ENCODE measurements at places on chromosomes 7 and 10.

GRCh38 chr10:25811052-25811685 is 122.9 kb upstream of the MYO3A start:
- DNase-seq: no peak

GRCh38 chr10:115432188-115432819 is 339.1 kb downstream of the ATRNL1 start:
- DNase-seq: no peak

DNA sequence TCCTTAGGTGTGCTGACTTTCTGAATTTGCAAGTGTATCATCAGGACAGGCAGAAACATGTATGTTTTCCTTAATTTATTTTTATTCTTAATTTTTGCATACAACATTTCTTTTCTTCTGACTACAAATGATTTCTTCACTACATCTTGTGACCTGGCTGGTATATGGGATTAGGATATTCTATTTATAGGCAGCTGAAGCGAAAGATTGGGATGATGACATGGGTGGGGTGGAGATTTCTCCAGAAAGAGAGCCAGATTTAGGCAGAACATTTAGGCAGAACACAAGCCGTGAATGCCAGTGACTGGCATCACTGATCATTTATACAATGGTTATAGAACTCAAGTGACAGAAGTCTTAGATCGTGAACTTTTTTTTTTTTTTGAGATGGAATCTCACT is 256.7 kb downstream of the KLF6 start:
- no peak for DNase-seq

DNA sequence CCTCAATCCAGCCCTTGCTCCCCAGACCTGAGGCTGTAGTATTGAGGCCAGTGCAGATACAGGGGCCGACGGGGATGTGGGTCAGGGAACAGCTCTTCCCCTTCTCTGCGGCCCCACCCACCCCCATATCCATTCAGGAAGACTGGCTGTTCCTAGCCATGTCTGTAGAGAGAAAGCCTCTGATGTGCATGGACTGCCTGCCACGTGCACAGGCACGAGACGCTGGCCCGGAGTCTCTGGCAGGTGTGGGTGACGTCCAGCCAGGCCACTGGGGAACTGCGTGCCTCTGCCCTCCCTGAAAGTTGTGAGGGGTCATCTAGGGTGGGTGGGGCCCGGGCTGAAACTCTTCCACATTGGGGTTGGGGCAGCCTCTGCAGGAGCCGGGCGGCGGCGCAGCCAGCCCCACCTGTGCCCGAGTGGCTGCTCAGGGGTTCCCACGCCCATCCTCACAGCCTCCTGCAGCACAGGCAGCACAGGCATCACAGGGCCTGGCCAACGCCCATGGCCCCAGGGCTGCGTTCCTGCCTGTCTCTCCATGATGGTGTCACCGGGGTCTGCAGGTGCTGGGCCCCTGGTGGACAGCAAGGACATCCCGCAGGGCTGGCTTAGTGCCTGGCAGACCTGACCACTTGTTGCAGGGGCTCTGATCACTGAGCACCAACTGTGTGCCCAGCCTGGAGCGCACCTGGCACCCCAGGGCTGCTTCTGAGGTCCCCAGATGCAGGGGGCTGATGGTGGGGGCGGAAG is 27.5 kb downstream of the MICALL2 start:
- DNase-seq: no peak

DNA sequence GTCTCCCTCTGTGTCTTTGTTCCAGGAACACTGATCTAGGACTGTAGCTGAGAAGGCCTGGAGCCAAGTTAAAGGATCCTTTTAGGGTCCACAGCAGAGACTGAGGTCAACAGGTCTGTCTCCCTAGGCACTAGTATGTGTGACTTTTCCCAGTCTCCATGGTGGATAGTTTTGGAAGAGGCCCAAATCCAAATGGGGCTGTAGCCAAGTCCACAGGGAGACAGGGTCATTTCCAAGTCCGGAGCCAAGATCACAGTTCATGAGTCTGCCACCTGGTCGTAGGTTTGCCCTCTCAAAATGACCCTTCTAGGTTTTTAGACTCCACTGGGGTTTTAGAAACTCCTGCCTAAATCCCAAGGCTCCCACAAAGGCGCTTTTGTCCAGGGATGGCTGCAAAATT is 16.8 kb downstream of the ZNF277 start:
- no peak for DNase-seq

GRCh38 chr7:3056234-3057065 is 12.8 kb upstream of the CARD11 start:
- no peak for DNase-seq

DNA sequence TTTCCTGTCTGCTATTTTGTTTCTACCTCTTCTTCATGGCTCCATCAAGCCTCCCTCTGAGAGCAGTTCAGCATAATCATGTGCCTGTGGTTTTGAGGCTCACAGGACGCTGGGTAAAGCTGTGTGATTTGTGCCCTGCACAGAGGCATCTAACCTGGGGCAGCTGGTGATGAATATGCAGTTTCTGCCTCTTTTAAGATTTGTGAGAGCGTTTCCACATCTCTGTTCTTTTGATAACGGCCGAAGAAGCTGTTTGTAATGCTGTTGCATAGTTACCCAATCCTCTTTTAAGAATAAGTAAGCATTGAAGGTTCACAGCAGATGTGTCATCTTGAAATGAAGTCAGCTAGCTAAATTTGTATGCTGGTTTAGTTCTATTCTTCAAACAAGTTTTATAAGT is 45.2 kb downstream of the PNLIPRP3 start:
- no peak for DNase-seq

DNA sequence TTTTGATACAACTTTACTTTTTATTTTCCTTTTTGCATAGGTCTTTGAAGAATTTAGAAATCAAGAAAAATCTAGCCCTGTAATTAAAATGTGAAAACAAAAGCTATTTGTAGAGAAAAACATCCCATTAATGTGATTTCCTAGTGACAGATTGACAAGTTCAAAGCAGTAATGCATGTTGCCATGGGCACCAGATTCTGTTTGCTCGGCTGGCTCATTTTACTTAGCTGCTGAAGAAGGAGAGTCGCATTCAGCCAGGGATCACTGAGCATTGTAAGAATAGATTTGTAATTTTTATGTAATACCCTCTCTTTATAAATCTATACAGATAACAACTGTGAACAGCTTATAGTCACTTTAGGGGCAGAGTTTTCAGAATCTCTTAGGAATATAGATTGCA is 28.5 kb downstream of the DNAJB9 start:
- DNase-seq: no peak

GRCh38 chr10:97916586-97916985 is 66.9 kb downstream of the GOLGA7B start:
- DNase-seq: no peak

- DNase-seq: no peak
These were observed 664.8 kb upstream of the SEMA3D start for GRCh38 chr7:85851571-85852193.

DNA sequence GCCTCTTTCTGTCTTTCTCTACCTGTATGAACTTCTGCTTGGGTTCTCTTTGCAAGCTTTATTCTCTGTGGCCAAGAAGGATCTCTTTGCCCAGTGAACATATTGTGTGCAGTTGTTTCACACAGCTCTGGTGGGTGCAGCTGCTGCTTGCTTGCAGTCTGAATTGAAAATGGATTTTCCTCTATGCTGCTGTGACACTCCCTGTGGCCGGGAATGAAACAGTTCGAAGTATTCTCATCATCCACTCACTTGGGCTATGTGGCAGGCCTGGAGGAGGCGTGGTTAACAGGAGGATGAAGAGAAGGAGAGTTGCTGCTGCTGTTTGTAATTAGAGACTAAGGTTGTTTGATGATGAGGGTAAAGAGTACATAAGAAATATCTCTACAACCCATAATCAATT is 28.4 kb upstream of the ITGA8 start:
- DNase-seq: no peak

DNA sequence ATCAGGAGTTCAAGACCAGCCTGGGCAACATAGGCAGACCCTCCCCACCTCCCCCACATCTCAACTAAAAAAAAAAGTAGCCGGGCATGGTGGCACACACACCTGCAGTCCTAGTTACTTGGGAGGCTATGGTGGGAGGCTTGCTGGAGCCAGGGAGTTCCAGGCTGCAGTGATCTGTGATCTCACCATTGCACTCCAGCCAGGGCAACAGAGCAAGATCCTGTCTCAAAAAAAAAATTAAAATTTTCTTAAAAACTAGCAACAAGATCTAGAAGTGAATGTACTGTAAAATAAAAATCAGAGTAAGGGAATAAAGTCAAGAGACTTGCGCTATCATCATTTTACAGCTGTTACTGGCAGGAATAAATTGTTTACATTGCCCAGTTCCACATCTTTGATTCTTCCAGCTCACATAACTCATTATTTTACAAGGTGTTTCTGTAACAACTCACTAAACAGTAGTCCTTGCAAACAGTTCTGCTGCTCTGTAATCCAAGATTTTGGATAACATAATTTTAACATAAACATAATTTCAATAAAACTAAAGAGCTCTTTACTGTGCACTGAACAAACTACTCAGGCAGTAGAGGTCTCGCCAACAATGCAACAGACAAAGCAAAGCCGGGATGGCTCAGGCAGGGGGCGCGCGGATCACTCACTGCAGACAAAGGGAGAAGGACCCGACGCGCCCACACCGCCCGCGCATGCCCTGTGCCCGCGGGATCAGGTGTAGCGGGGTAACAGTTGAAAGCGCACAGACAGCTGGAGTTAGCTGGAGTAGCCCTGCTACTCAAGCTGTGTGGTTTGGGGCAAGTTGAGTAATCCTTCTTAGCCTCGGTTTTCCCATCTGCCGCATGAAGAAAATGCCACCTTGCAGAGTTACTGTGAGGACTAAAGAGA is 73.3 kb upstream of the NFE2L3 start:
- peak; percentile 73 for DNase-seq

- no peak for DNase-seq
These were observed 274.6 kb upstream of the SMIM30 start for GRCh38 chr7:113392841-113393540.

GRCh38 chr10:13887761-13888160 is 301.0 kb downstream of the PRPF18 start:
- no peak for DNase-seq

DNA sequence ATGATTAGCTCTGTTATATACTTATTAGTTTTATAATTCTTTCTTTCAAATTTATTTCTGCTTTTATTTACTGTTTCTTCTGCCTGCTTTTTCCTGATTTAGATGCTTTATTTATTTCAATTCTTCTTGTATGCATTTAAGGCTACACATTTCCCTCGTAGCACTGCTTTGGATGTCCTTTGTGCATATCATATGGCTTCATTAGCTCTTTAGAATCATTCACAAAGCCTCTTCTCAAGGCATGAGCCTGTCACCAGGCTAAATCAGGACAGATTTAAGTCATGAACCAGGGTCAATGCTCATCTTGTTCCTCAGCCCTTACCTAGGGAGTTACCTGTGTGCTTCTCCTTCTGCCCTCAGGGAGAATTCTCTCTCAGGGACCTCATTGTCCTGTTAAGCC is 56.3 kb downstream of the BAMBI start:
- no peak for DNase-seq
